ENCODE measurements at places on chromosomes 4 and X. TPM values are rescaled to one million over a fixed set of nuclear protein-coding genes. Genes with fewer than 3 reads are reported as not detected.

DNA sequence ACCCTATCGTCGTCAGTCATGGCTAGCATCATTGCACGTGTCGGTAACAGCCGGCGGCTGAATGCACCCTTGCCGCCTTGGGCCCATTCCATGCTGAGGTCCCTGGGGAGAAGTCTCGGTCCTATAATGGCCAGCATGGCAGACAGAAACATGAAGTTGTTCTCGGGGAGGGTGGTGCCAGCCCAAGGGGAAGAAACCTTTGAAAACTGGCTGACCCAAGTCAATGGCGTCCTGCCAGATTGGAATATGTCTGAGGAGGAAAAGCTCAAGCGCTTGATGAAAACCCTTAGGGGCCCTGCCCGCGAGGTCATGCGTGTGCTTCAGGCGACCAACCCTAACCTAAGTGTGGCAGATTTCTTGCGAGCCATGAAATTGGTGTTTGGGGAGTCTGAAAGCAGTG lies 1.6 kb downstream of the ZCCHC12 start:
- H3K4me3 ChIP-seq = no peak overlapping the region
- no peak overlapping the region for H3K27ac ChIP-seq
- H3K27me3 ChIP-seq = peaks cover 50% of the 10 kb centered on the region
- H3K4me1 ChIP-seq = peaks cover 11% of the 10 kb centered on the region

DNA sequence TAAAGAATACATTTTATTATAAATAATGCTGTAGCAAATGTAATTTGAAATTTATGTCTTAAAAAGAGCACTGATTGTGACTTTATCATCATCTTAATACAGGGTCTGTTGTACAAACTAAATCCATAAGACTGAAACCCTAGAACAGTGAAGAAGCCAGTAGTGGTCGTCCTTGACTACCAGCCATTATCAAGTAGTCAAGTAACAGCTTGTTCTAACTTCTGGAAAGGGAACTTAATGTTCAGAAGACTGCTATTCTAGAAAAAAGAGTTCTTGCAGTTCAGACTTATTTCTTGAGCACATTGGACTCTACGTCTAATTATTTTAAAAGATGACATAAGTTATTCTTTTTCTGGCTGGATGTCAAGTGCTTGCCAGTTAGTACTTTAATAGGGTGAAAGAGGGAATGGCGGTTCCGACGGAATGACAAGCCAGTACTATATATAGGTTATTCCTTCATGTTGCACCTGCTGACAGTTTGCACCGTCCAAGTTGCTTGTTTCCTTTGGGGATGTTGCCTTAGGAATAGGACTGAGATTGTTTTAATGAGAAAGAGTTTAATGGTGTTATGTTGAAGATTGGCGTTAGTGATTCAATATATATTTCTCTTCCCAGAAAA lies 109.9 kb downstream of the RAPGEF2 start:
- H3K27me3 ChIP-seq = no peaks in the 10 kb centered on the region
- H3K4me3 ChIP-seq = no peak overlapping the region
- DNase-seq = no peak
- H3K36me3 ChIP-seq = no peaks in the 10 kb centered on the region

DNA sequence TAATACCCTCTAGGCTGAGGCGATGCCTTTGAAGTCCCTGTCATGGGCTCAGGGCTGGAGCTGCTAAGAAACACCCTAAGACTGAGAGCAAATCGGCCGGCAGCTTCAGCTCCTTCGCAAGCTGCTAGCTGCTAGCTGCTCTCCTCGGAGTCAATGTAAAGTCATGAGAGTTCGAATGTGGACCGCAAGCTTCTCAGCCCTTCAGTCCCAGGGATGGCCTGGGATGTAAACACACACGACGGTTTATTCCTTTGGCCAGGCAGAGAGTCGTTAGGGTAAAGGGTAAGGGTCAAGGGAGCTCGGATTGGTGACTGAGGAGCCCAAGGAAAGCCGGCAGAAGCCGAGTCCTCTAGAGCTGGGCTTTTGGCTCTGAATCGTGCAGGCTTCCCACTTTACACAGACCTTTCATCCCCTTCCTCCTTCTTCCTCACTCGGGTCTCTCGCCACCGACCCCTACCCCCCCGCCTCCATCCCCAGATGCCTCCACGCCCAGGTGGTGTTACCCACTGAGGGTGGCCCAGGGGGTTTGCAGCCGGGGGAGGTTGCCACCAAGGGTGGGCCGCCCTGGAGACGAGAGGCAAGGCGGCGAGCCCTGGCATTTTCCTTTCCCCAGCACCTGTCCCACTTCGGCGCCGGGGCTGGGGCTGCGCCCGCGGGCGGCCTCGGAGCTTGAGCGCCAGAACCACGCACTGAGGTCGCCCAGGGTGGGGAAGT lies 3.1 kb upstream of the BCORL1 start:
- H3K27me3 ChIP-seq = peaks cover 2% of the 10 kb centered on the region
- H3K4me1 ChIP-seq = peaks cover 19% of the 10 kb centered on the region
- H3K27ac ChIP-seq = no peak overlapping the region
- H3K36me3 ChIP-seq = no peaks in the 10 kb centered on the region
- no peak for DNase-seq
- H3K4me3 ChIP-seq = peak overlapping the region; percentile 58

- H3K4me3 ChIP-seq = no peak overlapping the region
- H3K27me3 ChIP-seq = no peaks in the 10 kb centered on the region
- no peak overlapping the region for H3K27ac ChIP-seq
Observed at GRCh38 chr4:85707611-85708010, 232.7 kb downstream of the ARHGAP24 start.

DNA sequence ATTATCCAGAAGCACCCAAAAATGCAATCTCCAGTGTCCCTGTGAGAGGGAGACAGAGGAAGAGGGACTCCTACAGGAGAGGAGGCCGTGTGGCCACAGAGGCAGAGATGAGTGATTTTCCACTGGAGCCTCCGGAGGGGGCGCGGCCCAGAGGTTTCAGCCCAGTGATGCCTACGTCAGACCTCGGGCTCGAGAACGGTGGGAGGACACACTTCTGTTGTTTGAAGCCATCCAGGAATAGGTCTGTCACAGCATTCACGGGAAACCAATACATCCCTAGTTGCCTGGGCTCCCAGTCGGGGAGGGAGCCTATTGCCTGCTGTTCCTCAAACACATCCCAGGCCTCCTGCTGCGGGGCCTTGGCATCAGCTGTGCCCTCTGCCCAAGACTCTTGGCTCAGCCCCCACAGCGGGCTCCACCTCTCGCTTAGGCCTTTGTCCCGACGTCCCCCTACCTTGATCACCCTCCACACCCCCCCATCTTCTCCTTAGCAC lies 39.2 kb upstream of the HMX1 start:
- H3K27me3 ChIP-seq = no peaks in the 10 kb centered on the region
- H3K4me1 ChIP-seq = no peaks in the 10 kb centered on the region
- no peak overlapping the region for H3K4me3 ChIP-seq
- H3K36me3 ChIP-seq = no peaks in the 10 kb centered on the region

DNA sequence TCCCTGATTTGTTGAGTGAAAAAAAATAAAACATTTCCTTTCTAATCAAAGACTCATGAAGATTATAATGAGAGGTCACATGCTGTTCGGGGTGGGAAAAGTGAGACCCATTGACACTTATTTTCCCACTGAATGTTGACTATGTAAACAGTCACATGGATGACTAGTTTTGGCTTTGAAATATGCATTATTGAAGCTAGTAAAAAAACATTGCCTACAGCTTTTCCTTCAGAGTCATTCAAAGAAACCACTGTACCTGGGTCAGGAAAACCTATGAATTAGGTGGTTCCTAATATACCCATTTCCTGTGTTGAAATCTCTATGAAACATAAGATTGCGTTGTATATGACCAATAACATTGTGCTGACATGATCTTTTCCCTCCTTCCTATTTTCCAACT lies 251.2 kb downstream of the CFAP299 start:
- H3K4me1 ChIP-seq = no peaks in the 10 kb centered on the region
- no peak overlapping the region for H3K4me3 ChIP-seq
- H3K27ac ChIP-seq = no peak overlapping the region
- DNase-seq = no peak
- no peaks in the 10 kb centered on the region for H3K36me3 ChIP-seq
- no peaks in the 10 kb centered on the region for H3K27me3 ChIP-seq

DNA sequence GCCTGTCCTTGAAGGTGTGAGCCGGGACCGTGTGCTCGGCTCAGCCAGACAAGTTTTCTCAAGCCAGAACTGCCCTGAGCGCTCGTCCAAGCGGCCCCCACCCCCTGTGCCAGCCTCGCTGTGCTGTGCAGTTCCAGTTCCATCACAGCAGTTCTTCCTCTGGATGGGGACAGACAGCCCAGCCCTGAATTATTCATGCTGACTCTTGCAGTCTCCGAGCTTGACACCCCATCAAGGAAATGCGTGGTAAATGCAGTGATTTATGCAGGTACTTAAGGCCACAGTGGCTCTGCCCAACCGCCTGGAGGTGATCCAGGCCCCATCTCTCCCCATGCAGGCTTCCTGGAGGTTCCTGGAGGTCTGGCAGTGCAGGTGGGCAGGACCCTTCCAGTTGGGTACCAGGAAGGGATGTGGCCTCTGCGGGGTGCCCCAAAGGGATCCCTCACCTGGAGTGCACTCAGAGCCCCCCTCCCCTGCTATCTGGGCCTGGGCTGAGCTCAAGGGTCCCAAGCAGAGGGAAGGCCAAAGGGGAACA lies 44.8 kb upstream of the HMX1 start:
- H3K4me1 ChIP-seq = no peaks in the 10 kb centered on the region
- H3K27ac ChIP-seq = no peak overlapping the region
- no peaks in the 10 kb centered on the region for H3K27me3 ChIP-seq
- no peak overlapping the region for H3K4me3 ChIP-seq
- H3K36me3 ChIP-seq = no peaks in the 10 kb centered on the region

GRCh38 chr4:26809811-26810210 lies 50.8 kb upstream of the STIM2 start:
- no peak overlapping the region for H3K4me3 ChIP-seq
- H3K27ac ChIP-seq = no peak overlapping the region
- H3K4me1 ChIP-seq = peaks cover 9% of the 10 kb centered on the region
- DNase-seq = no peak

GRCh38 chr4:143609492-143609891 lies 91.0 kb downstream of the FREM3 start:
- peaks cover 11% of the 10 kb centered on the region for H3K27me3 ChIP-seq
- H3K27ac ChIP-seq = no peak overlapping the region
- no peak overlapping the region for H3K4me3 ChIP-seq
- H3K36me3 ChIP-seq = no peaks in the 10 kb centered on the region
- no peak for DNase-seq
- H3K4me1 ChIP-seq = no peaks in the 10 kb centered on the region

GRCh38 chrX:24259544-24260240 lies 54.2 kb downstream of the SUPT20HL2 start:
- H3K4me1 ChIP-seq = peaks cover 23% of the 10 kb centered on the region
- H3K36me3 ChIP-seq = no peaks in the 10 kb centered on the region
- H3K27ac ChIP-seq = no peak overlapping the region
- DNase-seq = peak; percentile 38
- no peak overlapping the region for H3K4me3 ChIP-seq
- no peaks in the 10 kb centered on the region for H3K27me3 ChIP-seq

DNA sequence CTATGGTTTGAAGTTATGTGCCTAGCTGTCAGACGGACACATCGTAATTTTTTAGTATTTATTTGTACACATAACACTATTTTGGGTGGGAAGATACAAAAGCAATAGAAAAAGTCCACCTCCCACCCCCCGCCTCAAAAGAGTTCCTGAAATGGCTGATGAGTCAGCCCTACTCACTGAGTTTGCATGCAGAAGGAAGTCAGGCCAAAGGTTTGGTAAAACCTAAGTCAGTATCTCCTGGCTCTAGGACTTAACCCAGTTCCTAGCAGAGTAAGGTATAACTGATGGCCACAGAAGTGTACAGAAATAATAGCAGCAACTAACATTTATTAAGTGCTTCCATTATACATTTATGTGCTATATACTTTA lies 2.9 kb upstream of the KLHL2 start:
- DNase-seq = no peak
- H3K27ac ChIP-seq = peak overlapping the region; percentile 39
- H3K4me1 ChIP-seq = peaks cover 43% of the 10 kb centered on the region
- H3K36me3 ChIP-seq = peaks cover 13% of the 10 kb centered on the region
- H3K27me3 ChIP-seq = no peaks in the 10 kb centered on the region
- H3K4me3 ChIP-seq = no peak overlapping the region

DNA sequence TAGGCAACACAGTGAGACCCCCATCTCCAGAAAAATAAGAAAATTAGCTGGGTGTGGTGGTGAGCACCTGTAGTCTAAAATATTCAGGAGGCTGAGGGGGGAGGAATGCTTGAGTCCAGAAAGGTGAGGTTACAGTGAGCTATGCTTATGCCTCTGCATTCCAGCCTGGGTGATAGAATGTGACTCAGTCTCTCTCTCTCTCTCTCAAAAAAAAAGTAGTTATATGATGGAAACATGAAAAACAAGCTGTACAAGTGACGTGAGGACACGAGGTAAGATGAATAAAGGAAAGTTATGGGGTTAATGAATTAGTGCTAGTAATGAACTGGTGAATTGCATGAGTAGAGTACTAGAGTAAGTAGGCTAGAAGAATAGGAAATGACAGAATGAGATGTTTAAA lies 21.8 kb upstream of the CAMK2D start:
- no peaks in the 10 kb centered on the region for H3K36me3 ChIP-seq
- no peak overlapping the region for H3K27ac ChIP-seq
- H3K4me3 ChIP-seq = no peak overlapping the region
- peaks cover 3% of the 10 kb centered on the region for H3K4me1 ChIP-seq

DNA sequence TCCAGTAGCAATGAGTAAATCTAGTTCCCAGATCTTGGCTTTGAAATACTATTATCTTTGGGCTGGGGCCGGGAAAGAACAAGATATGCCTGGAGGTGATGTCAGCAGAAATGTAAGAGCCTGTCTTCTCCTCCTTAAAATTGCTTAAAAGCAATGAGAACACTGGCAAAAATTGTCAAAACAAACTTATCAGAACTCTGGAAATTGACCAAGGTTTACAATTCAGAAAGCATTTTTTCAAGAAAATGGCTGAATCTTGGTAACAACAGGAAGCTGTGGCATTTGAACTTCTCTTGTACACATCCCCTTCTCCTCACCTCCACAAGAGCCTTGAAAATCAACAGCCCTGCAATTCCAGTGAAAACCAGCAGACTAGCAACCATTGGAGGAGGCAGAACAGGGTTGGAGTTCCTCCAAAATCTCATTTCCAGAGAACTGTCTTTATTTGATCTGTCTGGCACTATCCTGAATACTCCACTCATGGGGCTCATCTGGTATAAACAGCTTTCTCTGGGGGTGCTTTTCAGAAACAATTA lies 13.5 kb downstream of the TIMP1 start:
- H3K36me3 ChIP-seq = peaks cover 11% of the 10 kb centered on the region
- H3K27me3 ChIP-seq = peaks cover 4% of the 10 kb centered on the region
- H3K4me1 ChIP-seq = peaks cover 11% of the 10 kb centered on the region
- no peak overlapping the region for H3K4me3 ChIP-seq

DNA sequence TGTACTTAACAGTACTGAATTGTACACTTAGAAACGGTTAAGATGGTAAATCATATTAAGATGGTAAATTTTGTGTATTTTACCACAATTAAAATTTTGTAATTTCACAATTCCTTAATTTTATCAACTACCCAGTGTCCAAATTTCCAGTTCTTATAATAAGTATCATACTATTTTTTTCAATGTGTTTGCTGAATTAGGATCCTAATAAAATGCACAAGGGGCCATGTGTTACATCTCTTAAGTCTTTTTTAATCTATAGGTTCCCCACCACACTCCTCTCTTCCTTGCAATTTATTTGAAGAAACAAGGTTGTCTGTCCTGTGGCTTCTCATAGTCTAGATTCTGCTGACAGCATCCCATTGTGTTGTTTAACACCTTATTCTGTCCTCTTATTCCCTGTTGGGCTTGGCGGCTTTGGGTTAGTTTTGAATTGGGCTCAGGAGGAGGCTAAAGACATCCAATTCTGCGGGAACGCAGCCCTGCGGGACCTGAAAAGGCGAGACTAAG lies 533 bp upstream of the SYAP1 start:
- H3K4me1 ChIP-seq = peaks cover 21% of the 10 kb centered on the region
- no peak for DNase-seq
- H3K27ac ChIP-seq = peak overlapping the region; percentile 94
- H3K36me3 ChIP-seq = peaks cover 6% of the 10 kb centered on the region
- peak overlapping the region; percentile 90 for H3K4me3 ChIP-seq

ARHGAP10 gene
- total RNA-seq = 7.1 TPM

NSUN7 gene
- not detected for total RNA-seq

NWD2 gene
- not detected for total RNA-seq

P2RY8 gene
- total RNA-seq = 62.9 TPM

NEIL3 gene
- total RNA-seq = 33.7 TPM

POU4F2 gene
- total RNA-seq = not detected

STAG2 gene
- 87.3 TPM for total RNA-seq

All from activated CD8-positive, alpha-beta T cell treated with anti-CD3 and anti-CD28 coated beads, Interleukin-2, amount 10 ng/mL, durations not matched to agents 7 days and 5 days (primary cell).